GM12891 (cell line): ENCODE measurements at places on chromosomes 11 and 22.

GRCh38 chr11:131888230-131888855 lies 517.9 kb downstream of the NTM start:
- DNase-seq = no peak

DNA sequence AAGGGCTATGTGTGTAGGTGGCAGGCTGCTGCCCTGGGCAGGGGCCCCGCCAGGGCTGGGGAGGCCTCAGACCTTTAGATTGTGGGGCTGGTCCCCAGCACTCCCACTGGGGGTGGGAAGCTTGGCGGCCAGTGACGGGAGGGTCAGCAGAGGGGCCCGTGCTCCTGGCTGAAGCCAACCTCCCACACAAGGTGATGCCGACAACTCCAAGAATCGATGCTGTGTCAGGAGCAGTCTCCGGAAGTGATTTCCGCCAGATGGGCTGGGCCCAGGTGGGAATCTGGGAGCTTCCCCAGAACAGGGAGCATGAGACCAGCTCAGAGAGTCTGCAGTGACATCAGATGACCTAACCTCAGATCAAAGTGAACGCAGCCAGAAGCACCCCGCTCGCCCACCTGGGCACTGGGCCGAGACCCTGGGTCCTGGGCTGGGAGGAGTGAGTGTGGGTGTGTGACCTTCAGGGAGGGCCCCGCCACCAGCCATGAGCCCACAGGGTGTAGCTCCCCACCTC lies 7.7 kb downstream of the TRPM5 start:
- DNase-seq = no peak

DNA sequence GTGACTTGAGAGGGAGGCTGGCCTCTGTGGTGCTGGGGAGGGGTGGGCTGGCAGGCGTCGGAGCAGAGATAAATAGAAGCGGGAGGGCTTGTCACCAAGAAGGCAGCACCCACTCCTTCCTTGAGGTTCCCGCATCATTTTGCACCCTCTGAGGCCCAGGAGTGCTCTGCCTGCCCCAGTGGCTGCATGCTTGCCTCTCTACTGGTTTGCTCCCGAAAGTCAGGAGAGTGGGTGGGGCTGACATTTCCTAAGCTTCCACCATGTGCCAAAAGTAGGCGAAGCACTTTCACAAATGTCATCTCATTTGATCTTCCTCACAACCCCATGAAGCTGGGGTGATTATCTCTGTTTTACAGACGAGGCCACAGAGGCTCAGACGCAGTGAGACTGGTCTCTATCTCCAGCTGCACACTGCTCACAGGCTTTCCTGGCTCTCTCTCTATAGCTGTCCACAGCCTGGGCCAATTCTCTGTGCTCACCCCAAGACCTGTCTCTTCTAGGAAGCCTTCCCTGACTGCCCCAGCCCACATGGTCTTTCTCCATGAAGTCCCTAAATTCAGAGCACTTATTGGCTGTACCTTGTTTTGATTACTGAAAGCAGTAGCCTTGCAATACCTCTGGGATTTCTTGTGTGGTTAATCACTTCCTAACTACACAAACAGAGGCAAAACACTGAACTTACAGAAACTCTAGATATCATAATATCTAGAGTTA lies 2.6 kb upstream of the UCP3 start:
- no peak for DNase-seq

GRCh38 chr22:24894220-24894975 lies 52.1 kb downstream of the LHFPL7 start:
- no peak for DNase-seq

GRCh38 chr11:76745561-76746207 lies 37.5 kb upstream of the TSKU start:
- no peak for DNase-seq
